ENCODE measurements at places on chromosomes 16 and 17.

DNA sequence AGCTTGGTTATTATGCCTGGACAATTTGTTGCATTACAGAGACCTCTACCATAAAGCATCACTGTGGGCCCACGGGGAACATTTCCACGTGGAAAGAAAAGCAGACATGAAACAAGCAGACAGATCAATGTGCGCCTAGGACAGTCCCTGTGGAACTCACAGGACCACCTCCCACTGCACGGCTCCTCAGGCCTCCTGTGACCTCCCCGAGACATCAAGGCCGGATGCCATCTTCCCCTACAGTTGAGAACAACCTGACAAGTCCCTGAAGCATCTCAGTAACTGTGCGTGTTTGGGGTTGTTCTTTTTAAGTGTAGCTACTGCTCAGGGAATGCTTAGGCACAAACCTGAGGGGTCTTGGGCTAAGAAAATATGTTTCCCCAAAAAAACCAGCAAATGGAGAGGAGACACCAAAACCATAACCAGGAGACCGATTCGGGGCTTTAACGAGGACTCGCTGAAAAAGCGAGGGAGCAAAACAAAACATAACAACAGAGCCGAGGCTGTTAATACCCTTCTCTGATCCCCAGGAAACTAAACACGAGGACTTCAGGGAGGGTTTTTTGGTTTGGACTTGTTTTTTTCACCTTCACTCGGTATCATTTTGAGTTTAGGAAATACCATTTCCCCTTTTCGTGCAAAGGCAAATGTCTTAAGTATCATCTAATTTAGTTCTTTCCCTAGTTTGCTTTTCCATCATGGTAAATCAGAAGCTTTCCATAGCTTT, 87.1 kb downstream of the CYTH1 start:
- no peak for DNase-seq

- DNase-seq = no peak
Measured at GRCh38 chr17:76843703-76844484, 24.3 kb upstream of the MGAT5B start.

- DNase-seq = peak; percentile 56
Measured at GRCh38 chr16:3578610-3579551, 1.7 kb upstream of the NLRC3 start.

DNA sequence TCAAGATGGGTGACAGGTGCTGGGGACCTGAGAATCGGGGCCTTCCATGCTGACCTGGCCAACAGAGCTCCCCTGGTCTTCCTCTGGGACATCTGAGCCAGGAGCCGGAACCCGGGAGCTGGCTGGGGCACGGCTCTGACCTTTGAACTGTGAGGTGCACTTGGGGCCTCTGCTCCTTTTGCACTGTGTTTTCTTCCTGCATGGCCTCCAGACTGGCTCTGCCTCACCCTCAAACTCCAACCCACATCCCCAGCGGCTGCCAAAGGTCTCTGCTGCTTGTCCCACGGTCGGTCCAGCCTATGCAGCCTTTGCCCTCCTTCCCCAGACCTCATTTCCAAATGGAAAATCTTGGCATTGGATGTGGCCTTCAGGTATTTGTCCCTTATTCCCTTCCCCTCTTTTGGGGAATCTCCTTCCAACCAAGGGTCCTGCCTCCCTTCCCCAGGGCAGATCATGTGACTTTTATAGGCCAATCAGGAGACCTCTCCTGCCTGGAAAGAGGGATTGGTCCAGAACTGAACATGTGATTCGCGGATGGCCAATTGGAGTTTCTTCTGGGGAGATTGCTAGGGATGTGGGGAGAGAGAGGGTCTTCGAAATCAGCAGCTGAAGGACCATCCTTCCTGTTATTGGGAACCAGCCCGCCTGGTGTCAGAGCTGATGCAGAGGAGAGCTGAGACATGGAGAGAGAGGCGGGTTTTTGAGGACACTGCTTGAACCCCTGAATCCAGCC, 117.9 kb downstream of the CYLD start:
- no peak for DNase-seq

GRCh38 chr17:66692421-66692690, 142.6 kb upstream of the CACNG5 start:
- no peak for DNase-seq

GRCh38 chr16:10982465-10983150, 38.2 kb downstream of the CLEC16A start:
- no peak for DNase-seq

GRCh38 chr17:79276821-79277220, 202.2 kb downstream of the ENGASE start:
- DNase-seq = no peak

DNA sequence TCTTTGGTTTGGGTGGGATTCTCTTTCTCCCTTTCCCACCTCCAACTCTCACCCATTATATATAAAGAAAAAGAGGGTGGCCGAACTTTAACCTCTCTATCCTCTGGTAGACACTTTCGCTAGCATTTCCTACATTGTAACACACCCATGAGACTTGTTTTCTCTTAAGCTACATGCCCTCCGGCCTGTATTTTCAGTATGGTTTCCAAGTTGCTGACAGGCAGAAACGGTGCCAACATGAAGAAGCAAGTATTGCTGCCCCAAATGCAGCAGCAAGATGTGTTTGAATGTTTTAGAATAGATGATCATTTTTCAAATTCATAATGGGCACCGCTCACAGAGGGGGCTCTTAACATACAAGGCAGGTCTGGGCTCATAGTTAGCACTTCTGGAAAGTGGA, 18.7 kb upstream of the CYB5B start:
- no peak for DNase-seq

DNA sequence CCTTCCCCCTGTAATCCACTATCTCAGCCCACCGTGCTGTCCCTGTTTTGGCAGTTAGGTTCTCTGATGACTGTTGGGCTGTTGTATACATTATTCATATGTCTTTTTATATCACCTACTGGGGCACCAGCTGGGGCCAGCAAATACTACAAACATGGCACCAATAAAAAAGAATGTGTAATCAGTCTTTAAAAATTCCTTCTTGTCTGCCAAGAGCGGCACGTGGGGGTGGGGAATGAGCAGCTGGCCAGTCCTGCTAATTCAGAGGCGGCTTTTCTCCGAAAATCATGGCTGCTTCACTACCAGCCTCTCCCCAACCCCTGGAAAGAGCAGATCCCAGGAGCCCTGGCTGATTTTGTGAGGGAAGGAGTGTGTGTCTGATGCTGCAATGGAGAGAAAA, 77.7 kb upstream of the EEF2KMT start:
- no peak for DNase-seq

DNA sequence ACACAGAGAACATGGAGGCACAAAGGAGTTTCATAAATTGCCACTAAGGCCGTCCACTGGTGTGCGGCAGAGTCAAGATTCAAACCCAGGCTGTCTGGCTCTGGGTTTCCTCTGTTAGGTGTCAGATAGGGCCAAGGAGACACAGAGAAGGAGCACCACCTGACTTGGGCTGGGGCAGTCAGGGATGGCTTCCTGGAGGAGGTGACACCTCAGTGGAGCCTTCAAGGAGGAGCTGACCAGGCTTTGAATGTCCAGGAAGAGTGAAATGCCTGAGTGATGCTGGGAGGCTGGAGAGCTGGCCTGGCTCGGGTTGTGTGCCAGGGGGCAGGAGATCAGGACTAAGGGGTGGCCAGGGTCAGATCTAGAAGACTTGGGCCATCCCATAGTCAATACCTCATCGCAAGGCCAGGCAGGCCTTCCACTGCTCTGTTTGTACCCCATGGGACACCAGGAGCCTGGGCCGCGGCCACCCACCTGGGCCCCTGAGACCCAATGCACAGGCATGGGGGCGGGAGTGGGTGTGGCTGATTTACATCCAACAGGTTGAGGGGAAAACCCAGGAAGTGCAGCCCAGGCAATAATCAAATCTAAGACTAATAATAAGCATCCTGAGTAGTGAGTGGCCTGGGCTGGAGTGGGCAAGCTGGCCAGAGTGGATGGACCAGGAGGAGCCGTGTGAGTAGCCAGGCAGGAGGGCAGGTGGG, 73.7 kb downstream of the USP22 start:
- DNase-seq = no peak

GRCh38 chr17:37674511-37674910, 31.3 kb upstream of the DDX52 start:
- DNase-seq = no peak

DNA sequence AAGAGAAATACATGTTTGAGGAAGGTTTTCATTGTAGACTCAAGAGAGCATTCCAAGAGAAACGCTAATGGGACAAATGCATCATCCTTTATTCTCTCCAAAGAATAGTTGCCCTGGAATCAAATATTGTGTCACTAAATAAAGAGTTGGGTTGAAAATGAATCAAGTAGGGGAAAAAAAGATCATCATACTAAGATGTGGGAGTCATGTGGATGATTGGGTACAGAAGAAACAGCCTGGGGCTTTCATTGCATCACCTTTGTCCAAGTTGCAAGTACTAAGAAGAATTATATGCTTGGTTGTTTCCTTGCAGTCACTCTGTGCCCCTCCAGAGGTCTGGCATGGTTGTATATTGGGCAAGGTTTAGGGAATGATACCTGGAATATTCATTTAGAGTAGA, 658.9 kb downstream of the TOX3 start:
- DNase-seq = no peak

DNA sequence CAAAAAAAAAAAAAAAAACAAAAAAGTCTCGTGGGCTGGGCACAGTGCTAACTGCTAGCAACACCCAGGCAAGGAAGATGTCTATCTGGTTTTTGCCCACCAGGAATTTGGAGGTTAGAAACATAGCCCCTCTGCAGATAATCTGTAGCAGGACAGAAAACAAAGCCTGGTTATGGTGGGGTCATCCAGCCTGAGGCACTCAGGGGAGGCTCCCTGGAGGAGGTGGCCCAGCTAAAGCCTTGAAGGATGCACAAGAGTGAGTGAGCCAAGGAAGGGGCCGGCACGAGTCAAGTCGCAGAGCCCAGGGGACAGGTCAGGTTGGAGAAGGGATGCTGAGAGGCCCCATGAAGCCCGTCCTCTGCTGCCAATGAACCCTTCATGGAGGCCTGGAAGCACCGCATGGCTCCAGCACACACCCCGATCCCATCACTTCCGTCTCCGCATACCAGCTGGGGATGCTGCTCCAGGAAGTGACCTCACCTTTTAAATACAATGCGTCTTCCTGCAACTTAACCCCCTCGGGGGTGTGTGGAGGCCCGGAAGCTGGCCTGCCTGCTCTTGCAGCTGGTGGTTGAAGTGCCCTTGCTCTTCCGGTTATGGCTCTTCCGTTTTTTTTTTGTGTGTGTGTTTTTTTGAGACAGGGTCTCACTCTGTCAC, 86.5 kb downstream of the ENGASE start:
- peak; percentile 23 for DNase-seq

- DNase-seq = peak; percentile 30
Measured at GRCh38 chr16:84088695-84089395, 27.9 kb downstream of the MBTPS1 start.

- DNase-seq = peak; percentile 65
Measured at GRCh38 chr17:49746791-49747490, 17.0 kb downstream of the FAM117A start.

DNA sequence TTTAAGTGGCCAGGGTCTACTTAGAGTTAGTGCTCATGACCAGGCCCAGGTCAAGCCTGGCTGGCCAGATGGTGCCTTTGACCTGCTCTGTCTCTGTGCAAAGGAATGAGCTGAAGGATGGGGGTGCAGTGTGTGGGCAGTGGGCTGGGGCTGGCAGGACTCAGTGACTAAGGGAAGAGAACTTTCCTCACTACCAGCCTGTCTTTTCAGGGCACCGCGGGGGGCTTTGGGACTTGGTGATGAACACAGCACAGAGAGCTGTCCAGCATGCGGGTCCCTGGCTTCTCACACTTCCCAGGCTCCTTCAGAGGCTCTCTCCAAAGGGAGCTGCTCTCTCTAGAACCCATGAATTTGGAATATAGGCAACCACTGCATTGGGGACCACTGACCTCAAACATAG, 43.0 kb upstream of the STH start:
- no peak for DNase-seq

DNA sequence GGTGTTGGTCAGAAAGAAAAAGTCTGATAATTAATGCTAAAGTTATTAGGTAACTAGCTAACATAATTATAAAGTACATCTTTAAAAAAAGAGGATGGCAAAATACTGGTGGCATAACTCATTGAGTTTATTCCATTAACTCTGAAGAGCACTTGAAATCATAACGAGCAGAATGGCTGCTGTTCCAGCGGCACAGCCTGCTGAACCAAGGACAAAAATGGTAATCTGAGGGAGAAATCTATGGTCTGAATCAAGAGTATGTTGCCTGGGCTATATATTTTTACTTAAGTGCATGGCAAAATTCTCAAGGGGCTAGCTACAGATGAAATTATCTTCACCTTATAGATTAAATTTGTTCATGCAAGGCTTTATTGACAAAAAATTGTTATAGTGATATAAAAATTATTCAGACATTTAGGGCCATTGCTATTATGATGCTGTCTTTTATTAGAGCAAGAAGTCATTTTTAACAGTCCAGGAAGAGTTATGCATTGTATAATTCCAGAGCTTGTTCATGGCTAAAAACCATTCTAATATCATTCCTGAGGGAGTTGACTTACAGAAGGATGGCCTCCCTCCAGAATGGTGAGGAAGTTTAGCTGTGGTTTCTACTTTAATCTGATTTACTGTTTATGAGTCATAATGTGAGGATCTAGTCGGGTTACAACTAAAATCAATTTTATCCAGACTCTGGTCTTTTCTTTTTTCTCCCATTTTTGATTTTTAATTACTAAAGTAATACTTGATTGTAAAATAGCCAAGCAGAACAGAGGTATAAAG, 41.4 kb upstream of the ANKFN1 start:
- DNase-seq = no peak

GRCh38 chr17:79632432-79632735, 21.5 kb upstream of the RBFOX3 start:
- DNase-seq = no peak

DNA sequence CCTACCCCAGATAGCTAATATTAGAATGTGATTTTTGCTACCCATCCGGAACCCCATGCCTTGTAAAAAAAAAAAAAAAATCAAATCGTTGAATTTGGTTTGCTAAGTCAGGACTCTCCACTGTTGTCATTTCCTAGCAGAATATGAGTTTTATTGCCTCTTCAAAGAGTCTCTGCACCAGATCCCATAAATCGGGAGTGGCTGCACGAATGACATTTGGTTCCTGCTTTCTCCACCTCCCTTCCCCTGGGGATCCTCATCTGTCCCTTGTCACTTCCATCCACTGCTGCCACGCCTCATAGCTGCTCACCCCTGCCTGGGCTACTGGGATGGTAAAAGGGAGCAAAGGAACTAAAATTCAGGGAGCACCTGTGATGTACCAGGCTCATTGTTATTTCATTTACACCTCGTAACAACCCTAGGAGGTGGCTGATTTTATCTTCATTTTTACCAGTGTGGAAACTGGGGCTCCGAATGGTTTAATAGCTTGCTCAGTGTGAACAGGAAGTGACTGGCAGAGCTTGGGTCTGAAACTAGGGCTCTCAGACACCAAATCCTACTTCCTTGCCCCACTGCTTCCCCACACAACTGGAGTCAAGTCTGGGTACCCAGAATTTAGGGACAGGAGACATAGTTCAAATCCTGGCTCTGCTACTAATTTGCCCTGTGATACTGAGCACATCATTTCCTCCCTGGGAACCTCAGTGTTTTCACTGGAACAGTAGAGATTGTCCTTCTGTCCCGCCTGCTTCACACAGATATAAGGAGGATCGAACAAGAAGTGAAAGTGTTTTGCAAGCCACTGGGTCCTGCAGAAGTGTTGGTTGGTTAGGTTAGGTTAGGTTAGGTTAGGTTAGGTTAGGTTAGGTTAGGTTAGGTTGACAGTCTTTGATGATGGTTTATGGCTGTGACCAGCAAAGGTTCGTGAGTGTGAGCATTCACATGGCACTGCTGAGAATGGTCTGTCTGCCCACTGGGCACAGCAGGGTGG, 585 bp upstream of the KRT36 start:
- DNase-seq = no peak

GRCh38 chr17:8710813-8711212, 33.8 kb downstream of the CCDC42 start:
- no peak for DNase-seq
